Hindlimb muscle (tissue), 1 donor: ENCODE measurements at places on chromosomes 11 and 22.
A peak's percentile ranks its signal among the peaks of the same experiment; 100 is the strongest.

DNA sequence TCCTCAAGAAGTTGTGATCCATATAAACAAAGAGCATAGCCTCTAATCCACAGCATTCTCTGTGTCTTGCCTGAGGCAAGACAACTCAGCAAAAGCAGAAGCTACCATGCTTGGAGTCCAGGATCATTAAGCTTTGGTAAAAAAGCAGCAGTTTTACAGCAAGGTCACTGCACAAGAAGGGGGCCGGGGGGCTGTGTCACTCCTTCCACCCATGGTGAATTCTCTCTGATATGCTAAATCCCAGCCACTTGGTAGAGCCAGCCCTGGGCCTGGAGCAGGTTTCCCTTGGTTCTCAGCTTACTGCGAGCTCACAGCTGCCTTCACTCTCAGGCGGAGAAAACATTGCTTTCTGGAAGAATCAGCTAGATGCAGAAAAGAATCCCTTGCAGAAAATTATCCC lies 144.7 kb downstream of the TENM4 start:
- DNase-seq = no peak

GRCh38 chr11:59810911-59811259 lies 307 bp upstream of the MRPL16 start:
- DNase-seq = no peak

DNA sequence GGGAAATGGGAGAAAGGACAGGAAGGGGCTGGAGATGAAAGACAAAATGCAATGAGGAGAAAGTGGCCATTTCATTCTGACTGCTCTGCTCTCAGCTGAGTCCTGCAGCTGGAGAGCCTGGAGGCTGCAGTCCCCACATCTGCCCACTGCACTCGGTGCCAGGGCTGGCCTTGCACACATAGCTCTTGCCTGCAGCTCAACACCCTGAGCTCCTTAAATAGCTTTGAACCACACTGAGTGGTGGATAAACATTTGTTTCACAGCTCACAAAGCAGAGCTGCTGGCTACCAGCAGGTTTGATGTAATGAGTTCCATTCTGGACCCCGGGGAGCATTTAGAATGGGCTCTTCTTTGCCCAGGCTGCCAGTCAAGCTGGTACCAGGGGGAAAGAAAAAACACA lies 426.1 kb upstream of the CADM1 start:
- no peak for DNase-seq

DNA sequence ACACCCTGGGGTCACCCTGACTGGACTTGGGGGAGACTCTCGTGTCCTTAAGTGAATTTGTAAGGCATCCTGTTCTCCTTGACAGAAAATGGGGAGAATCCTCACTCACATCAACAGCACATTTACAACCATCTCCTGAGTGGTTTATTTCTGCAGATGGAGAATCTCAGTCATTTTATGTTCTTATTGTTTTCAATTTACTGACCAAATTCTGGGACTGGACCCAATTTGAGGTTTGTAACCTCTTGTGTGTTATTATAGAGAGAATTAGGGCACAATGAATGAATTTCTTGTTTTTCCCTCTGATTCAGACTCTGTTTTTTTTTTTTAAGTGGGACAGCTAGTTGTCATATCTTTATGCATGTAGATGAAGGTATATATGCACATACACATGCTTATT lies 104.9 kb downstream of the ADAMTS15 start:
- DNase-seq = peak; percentile 63

GRCh38 chr22:37228106-37229011 lies 15.7 kb downstream of the RAC2 start:
- DNase-seq = peak; percentile 40

- no peak for DNase-seq
Measured at GRCh38 chr11:43690929-43691725, 10.6 kb downstream of the HSD17B12 start.

DNA sequence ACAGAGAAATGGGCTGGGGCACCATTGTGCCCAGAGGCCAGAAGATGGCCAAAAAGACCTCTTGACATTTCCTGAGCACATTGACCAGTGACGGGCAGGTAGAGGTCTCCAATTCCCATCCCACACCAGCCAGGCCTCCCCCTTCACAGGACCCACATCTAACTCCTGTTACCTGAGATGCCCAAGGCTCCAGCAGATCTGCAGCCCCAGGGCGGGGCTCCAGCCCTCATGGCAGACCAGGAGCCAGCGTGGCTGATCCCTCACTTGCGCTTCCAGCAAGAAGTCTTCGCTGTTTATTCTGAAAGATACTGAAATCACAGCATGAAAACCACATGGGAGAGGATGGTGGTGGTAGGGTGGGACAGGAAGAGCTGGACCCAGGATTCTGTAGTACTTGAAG lies 9.0 kb downstream of the TMPRSS5 start:
- no peak for DNase-seq

DNA sequence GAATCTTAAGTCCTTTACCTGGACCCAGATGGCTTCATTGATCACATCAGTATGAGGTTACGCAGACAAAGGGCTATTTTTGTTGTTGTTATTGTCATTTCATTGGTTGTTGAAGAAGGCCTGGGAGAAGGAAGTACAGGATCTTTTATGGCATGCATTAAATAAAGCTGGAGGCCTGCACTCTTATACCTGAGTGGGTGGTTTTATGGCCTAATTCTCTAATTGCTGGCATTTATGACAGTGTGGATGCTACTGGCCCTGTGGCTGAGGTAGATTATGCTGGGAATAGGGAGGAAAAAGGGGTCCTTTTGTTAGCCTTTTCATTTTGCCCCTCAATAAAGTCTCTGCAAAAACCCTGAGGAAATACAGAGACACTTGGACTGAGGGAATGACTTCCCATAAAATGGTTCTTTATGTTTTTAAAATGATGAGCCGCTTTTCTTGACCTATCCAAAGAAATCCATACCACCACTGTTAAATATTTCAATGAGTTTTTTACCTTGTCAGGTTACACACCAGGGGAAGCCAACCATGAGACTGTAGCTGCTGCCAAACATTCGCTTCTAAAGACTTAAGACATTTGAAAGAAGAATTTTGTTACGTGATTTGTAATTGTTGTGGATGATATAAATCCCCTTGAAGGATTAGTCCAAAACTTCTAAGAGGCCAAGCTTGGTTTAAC lies 6.8 kb downstream of the KMT2A start:
- DNase-seq = no peak

GRCh38 chr22:48448821-48449220 lies 1378.9 kb downstream of the BRD1 start:
- DNase-seq = no peak

DNA sequence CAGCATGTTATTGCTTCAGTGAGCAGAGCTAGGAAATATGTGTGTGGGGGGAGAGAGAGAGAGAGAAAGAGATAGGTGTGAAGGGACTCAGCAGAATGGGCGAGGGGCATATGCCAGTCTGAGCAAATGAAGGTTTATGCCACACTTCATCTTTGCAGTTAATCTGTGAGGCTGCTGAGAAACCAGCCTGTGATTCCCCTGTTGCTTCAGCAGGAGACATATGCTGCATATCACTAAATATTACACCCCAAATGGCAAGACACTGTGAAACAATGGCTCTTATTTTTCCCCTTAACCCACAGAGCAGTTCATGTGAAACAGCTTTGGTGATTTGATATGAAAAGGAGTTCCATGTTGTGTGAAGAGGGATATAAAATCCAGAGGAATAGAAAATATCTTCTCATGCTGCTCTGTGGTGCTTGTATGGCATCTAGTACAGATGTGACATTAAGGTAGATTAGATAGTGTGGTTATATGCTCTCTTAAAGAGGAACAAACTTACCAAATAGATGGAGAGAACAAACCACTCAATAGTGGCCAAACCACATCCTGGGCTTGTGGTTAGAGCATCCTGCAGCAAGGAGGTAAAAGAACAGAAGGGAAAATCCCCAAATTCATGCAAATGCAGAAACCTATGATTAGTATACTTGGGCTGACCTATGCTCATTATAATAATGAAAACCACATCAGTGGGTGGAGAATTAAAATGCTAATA lies 864.2 kb downstream of the FAM181B start:
- DNase-seq = no peak

- no peak for DNase-seq
Measured at GRCh38 chr11:70538641-70539359, 140.5 kb downstream of the CTTN start.

DNA sequence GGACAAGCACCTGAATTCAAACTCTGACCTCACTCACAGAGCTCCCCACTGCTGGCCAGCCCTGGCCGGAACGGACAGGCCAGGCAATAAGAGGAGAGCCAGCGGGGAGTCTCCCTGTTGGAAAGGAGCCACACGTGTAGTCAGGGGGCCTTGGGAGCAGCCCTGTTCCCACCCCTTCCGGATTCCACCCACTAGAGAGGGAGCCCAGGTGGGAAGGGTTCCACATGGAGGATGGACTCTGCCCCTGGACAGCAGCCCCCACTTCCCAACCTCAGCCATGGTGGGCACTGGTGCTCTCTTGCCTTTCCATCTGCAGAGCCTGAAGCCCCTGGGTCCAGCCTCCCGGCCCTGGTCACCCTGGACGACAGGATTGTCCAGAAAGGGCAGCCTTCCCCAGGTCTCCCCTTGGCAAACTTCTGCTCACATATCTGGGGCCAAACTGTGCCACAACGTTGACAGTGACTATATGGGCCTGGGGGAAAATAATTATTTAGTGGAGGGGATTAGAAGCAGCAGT lies 7.5 kb upstream of the APOBEC3A start:
- DNase-seq = no peak

GRCh38 chr11:69646493-69647389 lies 5.8 kb downstream of the CCND1 start:
- DNase-seq = no peak

GRCh38 chr11:70569996-70570692 lies 171.8 kb downstream of the CTTN start:
- no peak for DNase-seq

DNA sequence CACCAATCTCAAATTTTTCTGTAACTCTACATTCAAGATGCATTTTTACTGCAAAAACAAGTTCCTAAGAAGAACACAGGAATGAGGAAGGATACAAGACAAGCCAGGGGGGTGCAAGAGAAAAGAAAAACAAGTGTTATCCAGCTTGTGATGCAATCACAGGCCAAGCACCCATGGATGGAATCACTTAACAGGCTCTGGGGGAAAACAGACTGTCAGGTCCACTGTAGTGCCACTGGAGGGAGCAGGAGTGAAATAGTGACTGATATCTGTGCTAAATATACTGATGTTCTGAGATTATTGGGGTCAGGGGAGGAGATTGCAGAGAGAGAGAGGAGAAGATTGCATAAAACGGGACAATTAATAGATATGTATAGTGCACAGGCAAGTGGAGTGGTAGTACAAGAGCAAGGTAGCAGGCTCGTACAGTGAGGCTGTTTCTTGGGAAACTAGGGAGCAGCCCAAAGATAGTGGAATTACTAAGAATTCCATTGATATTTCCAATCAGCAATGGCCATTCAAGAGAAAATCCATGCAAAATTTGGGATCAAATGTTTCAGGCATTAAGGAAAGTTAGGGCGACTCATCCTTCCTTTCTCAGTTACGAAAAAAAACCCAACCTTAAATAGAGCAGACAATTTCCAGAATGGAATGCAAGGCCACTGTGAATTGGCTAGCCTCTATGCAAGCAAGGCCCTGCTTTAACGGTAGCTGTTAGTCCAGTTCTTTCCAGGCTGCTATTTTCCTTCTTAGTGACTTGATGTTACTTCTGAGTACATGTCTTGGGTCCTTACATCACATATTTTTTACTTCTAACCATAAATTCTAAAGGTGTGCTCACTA lies 52.2 kb upstream of the CEP126 start:
- DNase-seq = no peak

GRCh38 chr11:97895572-97895971 lies 1125.2 kb upstream of the CNTN5 start:
- DNase-seq = no peak

DNA sequence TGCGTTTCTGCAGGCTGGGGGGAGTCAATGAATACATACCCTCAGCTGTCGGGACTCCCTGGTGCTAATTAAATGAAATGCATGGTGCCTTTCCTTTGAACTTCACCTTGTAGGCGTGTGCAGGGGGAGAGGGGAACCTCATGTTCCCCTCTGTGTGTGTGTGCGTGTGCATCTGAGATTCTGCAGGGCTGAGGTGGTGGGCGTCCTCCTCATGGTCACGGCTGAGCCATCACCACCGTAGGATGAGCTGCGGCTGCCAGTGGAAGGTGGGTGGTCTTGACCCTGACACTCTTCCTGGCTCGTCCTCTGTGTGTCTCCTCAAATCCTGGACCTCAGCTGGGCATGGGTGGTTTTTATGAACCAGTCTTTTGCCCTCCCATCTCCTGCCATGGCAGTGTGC lies 53.0 kb upstream of the TTLL12 start:
- DNase-seq = no peak

DNA sequence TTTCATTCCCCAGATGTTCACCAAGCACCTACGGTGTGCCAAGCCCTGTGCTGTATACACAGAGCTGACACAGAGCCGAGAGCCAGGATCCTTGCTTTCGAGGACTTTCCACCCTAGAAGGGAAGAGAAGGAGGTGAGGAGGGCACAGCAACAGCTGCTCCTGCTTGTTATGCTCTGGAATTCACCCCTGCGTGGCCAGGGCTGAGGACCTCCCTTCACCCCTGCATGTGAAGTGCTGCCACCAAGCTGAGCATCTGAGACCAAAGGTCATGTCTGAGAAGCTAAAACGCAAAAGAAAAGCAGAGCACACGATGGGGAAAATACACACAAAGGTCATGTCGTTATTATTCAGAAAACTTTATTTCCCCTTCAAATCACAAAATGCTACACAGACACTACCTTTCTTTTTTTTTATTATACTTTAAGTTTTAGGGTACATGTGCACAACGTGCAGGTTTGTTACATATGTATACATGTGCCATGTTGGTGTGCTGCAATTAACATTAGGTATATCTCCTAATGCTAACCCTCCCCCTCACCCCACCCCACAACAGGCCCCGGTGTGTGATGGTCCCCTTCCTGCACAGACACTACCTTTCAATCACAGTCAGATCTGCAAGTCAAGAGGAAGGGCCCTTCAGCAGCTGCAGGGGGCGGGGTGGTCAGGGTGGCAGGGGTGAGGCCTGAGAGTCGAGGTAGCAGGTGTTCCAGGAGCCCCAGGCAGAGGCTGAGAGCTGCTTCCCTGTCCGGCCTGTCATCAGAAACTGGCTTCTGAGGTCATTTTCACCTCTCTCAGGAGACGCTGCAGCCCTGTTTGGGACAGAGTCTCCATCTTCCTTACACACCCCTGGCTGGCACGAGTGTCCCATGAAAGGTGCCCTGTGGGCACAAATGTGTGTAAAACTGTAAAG lies 40.1 kb upstream of the PRR5 start:
- no peak for DNase-seq

DNA sequence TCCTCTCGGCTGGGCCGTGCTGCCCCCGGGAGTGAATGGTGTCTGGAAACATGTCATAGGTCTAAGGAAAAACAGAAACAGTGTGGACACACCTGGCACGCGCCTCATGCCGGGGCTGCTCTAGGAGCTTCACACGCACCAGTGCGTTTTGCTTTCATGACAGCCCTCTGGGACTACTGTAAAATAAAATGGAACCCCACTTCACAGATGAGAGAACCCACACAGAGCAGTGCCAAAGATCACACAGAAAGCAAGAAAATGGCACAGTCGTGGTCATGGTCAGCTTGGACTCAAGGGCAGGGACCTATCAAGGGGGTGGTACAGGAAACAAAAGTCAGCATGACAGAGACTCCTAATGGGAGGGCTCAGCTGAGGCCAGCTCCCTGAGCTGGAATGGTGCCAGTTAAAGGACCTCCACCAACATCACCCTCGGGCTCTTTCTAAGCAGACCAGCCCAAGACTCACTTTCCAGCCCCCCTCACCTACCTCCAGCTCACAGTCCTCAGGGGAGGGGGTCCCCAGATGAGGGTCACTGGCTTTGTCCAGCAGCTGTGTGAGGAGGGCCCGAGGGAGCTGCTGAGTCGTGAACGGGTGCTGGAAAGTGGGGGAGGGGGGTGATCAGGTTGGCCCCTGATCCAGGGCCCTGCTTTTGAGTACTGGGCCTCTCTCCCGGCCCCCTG lies 3.3 kb downstream of the MAP4K2 start:
- DNase-seq = no peak
